ENCODE measurements at places on chromosomes 7 and 10.

DNA sequence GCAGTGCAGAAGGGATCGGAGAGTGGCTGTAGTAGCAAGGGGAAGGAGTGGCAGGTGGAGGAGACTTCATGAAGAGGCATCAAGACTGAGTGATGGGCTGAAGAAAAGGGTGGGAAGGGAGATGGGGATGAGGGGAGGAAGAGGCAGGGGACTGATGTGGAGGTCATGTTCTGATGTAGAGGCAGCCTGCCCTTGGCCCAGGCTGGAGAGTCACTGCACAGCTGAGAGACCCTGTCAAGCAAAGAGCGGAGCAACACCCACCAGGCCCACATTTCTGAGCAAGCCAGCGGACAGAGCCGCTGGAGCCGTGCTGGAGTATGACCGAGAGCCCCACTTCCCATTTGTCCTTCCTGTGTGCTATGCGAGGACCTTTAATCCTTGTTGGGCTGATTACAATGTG is 501.6 kb upstream of the MKI67 start:
- no peak for DNase-seq

DNA sequence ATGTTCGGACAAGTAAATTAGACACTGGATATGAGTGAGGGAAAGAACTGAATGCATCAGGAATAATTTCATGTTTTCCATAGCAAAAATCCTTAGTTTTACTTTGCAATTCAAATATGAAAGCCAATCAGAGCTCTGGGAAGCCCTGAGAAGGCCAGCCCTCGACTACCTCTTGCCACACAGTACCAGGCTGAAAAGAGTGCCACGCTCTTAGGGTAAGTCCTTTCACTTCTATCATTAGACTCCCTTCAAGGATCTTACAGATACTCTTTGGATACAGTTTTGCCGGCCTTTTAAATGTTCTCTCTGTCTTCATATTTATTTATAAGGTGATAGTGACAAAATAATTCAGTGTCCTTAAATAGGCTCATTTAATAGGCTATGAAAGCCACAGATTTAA is 1.9 kb downstream of the COBL start:
- DNase-seq: no peak

DNA sequence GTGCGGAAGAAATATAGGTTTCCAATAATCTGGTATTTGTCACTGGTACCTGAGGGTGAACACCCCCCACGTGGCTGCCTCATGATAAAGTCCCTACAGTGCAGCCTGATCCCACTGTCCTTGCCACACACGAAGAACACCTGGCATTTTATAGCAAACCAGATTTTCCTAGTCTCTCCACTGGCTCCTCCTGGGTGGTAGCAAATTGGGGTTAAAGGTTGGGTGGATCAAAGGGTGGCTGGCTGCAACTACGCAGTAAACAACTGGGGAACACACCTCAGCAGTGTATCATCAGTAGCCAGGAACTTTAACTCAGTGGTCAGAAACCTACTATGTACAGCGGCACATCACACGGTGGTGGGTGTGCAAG is 10.3 kb downstream of the SEPHS1 start:
- DNase-seq: no peak

GRCh38 chr10:308101-308500 is 172.8 kb downstream of the ZMYND11 start:
- no peak for DNase-seq

GRCh38 chr7:42069590-42069989 is 167.4 kb downstream of the GLI3 start:
- no peak for DNase-seq

- DNase-seq: no peak
Observed at GRCh38 chr10:38038932-38039245, 28.4 kb downstream of the ZNF33A start.

DNA sequence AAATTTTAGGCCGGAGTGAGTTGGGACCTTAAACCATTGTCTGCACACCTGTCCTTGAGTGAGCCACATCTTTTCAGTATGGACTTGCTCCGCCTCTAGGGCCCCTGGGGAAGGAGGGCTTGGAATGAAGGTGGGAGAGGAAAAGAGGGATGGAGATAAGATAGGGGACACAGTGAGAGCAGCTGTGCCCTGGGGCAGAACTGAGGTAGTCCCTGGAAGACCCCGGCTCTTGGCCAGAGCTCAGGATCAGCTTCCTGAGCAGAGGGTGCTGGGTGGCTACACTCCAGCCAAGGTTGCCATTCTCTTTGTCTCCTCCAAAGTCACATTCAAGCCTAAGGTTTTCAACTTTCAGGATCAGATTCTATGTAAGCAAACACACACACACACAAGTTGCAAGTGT is 82.0 kb downstream of the MKI67 start:
- DNase-seq: no peak

DNA sequence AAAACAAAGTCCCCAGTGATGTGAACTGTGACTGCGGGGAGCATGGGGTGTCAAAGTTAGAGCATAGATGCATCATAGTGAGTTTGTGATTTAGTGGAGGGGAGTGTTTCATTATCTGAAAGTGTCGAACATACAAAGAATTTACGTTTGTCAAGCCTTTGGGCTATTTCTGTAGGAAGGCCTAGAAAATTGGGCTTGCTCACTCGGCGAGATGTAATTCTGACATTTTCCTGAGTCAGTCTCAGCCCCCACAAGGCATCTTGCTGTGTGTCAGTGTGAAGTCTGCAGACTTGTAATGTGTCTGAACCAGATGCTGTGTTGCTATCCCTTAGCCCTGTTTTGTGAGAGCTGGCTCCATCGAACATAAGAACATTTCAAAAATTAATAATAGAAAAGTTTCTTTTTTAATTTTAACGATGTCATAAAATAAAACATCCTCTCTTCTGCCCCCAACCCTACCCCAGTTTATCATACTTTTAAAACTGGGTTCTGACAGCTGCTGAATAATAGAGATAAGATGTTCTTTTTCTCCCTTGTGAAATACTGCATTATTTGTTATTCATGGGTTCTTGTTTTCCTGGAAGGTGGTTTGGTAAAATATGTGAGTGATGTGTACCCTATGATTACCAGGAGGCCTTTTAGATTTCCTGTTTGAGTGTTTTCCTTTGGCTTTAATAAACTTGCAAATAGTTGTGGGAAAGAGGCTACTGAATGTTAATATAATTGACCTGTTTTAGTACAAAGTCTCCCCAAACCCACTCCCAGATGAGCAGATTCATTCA is 207.4 kb downstream of the GPR158 start:
- DNase-seq: no peak

GRCh38 chr7:32761451-32762205 is 129.9 kb downstream of the KBTBD2 start:
- DNase-seq: no peak

- no peak for DNase-seq
Observed at GRCh38 chr7:55172161-55172560, 153.3 kb downstream of the EGFR start.

- no peak for DNase-seq
Observed at GRCh38 chr10:75068523-75068922, 42.9 kb upstream of the SAMD8 start.

GRCh38 chr7:140200061-140200989 is 23.5 kb upstream of the KDM7A start:
- no peak for DNase-seq

GRCh38 chr7:1498370-1499305 is 5.6 kb downstream of the INTS1 start:
- no peak for DNase-seq

DNA sequence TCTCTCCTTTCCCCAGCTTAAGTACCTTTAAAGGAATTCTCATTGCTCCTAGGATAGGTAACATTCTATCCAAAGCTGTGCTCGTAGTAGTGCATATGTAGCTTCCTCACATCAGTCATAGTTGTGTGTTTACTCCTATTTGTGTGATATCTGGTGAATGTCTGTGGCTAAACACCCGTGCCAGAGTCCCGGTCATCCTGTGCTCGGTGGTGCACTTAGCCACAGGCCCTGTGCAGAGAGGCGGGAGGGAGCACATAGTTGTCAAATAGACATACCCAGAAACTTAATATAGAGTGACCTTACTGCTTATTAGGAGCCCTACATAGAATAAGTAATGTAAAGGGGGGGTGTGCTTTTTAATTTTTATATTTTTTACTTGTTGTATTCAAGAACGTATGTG is 76.6 kb downstream of the RBM33 start:
- DNase-seq: no peak

- no peak for DNase-seq
Observed at GRCh38 chr7:121504482-121504881, 108.4 kb upstream of the FAM3C start.

DNA sequence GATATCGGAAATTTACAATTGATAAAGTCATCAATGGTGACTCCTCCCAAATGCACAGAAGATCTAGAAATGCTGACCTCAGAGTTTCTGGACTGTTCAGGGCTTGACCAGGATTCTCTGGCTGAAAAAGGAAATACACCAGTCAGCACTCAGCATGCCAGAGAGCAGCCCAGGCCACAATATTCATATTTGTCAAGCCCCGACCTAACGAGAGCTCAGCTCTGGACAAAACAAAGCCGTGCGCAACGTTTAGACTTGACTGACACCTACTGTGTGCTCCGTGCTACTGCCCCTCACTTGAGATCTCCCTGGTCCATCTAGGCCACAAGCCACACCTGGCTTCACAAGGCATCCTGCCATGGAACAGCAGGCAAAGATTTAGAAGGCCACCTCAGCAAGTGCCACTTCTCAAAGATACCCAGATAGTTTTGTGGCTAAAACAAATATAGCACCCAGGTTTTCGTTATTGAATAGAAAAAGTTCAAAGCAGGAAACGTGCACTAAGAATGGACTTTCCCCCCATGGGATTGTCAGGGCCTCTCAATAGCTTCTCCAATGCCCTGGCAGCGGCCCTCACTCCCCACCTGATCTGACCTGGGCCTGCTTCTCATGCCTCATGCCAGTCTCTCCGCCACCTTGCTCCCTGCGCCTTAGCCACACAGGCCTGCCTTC is 218.3 kb downstream of the FAM107B start:
- DNase-seq: no peak

DNA sequence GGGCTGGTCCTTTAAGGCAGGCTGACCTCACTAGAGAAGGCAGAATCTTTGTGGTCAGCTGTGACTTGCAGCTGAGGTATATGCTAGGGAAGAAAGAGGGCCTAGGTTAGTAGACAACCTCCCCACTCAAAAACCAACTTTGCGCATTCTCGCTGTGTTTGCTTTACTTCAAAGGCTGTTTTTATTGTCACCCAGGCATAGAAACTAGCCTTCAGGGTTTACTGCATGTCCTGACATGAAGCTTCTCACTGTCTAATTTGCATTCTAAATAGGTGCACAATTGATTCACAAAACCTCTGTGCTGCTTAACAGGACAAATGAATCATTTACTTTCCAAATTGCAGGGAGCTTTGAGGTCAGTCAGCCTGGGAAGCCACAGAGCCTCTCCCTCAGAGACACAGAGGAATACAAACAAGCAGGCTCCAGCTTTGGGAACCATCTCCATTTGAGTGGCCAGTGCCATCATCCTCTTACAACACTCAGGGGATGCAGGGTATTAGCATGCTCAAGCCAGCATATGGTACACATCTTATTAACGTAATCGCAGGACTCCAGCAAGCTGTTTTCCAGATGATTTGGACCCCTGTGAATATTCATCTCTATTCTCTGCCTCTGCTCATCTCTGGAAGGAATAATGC is 596.4 kb upstream of the GHITM start:
- DNase-seq: no peak

DNA sequence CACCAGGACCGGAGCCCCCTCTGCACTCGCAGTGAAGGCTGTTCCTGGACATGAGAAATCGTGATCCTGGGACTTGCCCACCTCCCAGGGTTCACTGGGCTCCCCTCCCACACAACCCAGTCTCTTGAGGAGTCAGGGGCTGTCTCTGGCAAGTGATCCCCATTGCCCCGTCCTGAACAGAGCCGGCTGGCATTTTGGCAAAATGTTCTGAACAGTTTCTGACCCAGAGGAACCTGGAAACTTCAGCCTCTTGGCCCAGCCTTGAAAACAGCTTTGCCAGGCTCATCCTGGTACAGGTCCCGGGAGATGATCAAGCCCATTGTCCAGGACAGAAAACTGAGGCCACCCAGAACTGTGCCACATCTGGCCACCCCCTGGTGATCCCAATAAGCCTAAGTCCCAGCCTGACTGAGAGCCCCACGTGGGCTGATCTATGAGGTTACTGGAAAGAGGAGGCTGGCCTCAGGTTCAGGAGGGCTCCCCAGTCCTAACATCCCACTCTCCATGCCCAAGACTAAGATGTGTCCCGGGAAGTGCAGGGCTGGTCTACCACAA is 115.7 kb downstream of the OAT start:
- DNase-seq: no peak

- no peak for DNase-seq
Observed at GRCh38 chr7:139568346-139568675, 44.8 kb downstream of the CLEC2L start.

DNA sequence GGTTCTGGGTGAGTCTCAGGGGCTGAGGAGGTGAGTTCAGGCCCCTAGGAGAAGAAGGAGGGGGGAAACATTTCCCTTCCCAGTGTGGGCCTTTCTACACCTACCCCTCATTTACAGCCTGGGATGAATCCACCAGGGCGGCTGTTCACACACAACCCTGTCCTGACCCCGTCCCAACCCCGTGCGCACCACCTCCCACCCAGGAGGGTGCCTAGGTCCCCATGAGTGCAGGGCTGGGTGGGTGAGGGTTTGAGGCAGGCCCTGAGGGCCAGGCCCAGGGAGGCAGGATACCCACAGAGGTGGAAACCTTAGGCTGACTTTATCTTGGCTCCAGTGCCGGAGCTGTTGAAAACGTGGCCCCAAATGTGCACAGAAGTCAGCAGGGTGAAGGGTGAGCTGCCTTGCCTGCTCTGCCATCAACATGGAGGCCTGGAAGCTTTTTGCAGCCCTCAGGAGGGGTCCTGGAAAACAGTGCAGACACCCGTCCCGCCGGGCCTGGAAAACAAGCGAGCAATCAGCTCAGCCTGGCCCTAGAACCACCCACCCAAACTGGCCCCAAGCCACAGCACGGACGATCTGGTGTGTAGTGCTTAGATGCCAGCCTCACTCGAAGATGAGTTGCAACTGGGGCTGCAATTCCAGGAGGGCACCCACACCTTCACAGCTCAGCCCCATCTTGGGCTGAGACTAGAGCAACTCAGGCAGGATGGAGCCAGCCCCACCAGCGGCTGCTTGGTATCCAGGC is 9.3 kb upstream of the RET start:
- DNase-seq: no peak

- no peak for DNase-seq
Observed at GRCh38 chr10:104300736-104301292, 31.8 kb downstream of the GSTO2 start.

DNA sequence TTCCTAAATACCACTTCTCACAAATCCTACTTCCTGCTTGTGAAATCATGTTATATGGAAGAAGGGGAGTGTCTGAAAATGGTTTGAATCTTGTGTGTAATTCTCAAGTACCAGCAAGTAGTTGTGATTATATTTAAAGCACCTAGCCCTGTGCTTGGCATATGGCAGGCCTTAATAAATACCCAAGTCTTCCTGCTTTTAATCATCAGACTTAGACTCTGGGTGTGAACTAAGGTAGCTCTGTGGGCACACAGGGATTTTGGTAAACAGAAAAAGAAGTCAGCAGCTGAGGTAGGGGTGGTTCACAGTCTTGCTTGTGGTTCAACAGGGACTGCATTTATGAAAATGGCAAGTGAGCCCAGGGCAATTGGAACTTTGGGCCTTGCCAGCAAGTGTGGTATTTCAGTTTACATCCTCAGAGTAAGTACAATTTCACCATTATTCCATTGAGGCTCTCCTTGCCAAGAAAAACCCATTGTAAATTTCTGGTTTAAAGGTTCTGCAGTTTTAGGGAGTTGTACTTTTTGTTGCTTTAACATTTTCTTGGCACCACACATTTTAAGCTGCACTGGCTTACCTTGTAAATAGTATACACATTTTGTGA is 215.5 kb downstream of the AUTS2 start:
- no peak for DNase-seq

GRCh38 chr10:132724446-132724845 is 61.5 kb downstream of the NKX6-2 start:
- DNase-seq: no peak
